ENCODE measurements at places on chromosomes 5 and 9.

- DNase-seq = no peak
Measured at GRCh38 chr9:113468716-113469448, 5.4 kb downstream of the RGS3 start.

GRCh38 chr5:123425431-123425830 is 2.2 kb upstream of the CEP120 start:
- no peak for DNase-seq

- DNase-seq = no peak
Measured at GRCh38 chr5:83864652-83865051, 144.0 kb upstream of the HAPLN1 start.

GRCh38 chr9:109986521-109986991 is 206.6 kb downstream of the PALM2AKAP2 start:
- DNase-seq = no peak

- DNase-seq = no peak
Measured at GRCh38 chr5:168296682-168297081, 5.2 kb downstream of the WWC1 start.

GRCh38 chr5:154109416-154110106 is 70.8 kb downstream of the MFAP3 start:
- no peak for DNase-seq

DNA sequence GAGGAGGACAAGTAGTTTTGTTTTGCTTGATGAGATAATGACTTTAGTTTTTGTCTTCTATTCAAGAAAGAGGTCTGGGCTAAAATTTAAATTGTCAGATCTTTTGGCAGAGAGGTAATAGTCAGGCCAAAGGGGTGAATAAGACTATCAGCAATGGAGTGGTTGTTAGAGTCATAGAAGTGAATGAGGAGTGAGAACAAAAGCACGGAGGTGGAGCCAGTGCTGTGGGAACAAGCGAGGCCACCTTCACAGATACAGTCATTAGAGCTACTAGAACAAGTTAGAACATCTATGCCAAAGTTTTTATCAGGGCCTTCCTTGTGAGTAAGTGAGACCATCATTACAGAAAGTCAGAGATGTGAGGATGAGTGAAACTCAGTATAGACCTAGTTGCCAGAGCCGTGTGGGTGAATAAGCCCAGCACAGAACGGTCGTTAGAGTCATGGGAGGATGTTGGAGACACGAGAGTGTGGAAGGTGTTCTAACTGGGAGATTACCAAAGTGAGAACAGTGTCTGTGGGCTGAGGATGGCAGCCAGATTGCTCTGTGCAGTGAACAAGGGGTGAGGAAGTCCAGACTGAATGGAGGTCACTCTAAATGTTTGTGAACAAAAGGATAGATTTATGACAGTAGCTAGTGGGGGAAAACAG is 135.1 kb downstream of the RPS23 start:
- no peak for DNase-seq

DNA sequence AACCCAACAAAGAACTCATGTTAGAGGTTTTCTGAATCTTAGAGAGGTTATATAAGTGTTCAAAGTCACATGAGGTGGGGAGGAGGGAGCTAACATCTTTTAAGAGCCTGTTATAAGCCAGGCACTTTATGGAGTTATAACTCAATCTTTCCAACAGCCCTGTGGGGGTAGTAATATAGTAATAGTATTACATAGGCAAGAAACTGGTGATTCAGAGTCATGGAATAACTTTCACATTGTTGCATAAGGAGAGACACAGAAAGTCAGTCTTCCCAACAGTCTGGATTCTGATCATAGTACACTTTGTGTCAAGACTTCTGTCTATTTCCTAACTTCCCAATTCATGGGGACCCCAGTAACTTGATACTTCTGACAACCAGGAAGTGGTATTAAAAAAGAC is 89.2 kb downstream of the ACER2 start:
- DNase-seq = no peak

DNA sequence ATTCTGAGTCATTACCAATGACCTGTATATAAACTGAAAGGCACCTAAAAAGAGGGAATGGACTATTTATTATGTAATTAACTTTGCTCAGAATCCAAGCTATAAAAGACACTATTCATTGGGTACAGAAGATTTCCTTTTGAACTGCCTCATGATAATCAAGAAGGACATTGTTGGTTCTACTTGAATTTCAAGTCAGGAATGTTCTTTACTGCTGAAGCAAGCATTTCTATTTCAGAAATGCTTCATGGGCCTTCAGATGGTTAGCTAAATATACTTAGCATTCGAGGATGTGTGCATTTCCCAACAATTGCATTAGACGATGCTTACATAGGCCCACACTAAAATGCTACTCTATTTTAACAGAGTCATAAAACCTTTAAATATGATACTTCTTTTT is 658.2 kb upstream of the DMAC1 start:
- no peak for DNase-seq

GRCh38 chr5:174400461-174400860 is 323.9 kb upstream of the MSX2 start:
- DNase-seq = no peak

DNA sequence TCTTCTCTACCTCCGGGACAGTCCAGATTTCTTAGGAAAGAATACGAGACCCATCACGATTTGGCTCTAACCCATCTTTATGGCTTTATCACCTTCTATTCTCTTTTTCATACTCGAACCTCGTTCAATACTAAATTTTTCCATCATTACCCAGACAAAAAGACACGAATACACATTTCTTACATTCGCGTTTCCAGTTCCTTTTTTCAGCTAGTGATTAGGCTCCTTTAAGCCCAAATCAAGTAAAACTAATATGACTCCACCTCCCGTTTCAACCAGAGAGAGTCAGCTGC is 506 bp downstream of the ZBTB6 start:
- DNase-seq = no peak

DNA sequence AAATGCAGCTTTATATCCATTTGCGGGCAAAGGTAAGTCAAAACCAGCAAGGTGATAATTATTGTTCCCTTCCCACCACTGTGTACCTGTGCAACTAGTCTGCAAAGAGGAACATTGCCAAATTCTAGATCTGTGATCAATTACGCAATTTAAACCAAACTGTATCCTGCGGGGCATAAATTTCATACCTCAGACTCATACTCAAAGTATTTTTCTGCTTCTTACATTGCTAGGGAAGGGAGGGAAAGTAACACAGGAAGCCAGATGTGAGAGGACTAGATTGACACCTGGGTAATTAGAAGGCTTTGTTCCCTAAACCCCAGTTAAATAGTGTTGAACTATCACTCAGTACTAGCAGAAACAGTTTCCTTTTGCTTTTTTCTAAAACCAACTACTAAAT is 240.2 kb upstream of the ZNF608 start:
- DNase-seq = no peak

DNA sequence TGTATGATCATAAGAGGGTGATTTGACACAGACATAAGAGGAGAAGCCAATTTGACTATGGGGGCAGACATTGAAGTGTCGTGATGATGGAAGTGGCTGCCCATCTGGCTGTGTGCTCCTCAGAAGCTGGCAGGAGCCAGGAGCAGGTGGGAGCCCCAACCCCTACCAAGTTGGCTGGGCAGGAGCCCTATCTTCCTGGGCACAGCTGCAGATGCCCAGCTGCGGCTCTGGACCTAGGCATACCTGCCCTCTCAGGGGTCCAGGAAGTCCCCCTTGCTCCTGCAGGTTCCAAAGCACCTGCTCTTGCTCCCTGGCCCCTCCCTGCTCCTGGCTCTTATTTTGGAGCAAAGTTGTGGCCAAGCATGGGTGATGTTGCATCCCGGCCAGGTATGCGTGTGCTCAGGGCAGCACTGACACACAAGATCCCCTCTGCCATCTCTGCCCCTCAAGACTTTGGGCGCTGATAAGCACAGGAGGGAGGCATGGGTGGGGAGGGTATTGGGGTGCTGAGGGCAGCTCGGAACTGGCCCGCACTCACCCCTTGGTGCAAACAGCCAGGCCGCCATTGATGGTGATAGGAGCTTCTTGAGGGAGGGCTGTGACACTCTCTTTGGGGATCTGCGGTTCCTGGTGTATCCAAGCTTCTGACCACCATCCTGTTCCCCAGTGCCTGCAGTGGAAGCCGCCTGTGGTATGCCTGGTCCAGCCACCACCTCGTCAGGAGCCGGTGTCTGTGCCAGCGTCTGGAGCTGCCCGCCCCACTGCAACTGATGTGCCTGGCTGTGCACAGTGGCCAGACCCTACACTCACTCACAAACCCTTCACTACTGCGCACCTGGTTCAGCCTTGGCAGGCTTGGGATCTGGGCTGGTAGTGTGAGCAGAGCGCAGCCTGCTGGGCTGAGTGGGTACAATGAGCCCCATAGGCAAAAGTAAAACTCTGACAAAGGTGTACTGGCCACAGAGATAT is 230.9 kb downstream of the CDH9 start:
- no peak for DNase-seq

GRCh38 chr5:149857499-149857898 is 87.1 kb downstream of the PDE6A start:
- no peak for DNase-seq

- no peak for DNase-seq
Measured at GRCh38 chr5:135195270-135195608, 161.2 kb upstream of the PITX1 start.

- no peak for DNase-seq
Measured at GRCh38 chr9:122904466-122904822, 715 bp downstream of the RC3H2 start.

DNA sequence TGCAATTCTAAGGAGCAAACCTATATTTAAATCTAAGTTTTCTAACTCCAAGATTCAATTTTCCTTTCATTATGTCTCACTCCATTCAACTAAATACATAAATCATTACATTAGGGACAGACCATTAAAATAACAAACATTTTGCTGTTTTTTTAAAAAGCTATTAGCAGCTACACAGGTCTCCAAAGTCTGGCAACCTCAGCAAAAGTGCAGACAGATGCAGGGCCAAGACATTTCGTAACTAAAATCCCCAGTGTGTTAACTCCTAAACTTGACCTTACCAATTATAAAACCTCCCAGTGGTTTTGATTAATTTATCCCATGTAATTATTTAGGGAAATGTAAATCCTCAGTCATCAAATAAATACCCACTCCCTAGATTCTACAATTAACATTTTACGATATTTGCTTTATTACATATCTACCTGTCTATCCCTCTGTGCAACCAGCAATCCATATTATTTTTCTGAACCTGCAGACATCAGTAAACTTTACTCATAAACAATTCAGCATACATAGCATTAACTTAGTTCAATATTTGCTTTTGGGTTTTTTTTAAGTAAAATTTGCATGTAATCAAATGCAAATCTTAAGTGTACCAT is 64.7 kb downstream of the RGS7BP start:
- no peak for DNase-seq

DNA sequence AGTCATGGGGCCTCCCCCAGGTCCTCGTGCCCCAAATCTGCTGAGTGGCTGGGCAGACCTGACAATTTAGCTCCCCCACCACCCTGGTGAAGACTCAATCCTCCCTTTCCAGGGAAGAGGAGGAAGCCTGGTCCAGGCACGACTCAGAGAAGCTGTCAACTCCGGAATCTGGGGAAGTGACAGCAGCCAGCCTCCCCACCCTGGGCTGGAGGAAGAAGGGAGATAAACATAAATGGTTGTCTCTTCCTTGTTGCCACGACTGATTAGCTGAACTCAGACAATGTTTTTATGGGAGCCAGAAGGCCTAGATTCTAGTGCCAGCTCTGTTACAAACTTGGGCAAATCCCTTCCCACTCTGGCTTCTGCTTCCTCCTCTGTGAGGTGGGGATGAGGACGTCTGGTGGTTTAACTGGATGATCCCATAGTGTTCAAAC is 15.4 kb downstream of the CCDC69 start:
- no peak for DNase-seq

DNA sequence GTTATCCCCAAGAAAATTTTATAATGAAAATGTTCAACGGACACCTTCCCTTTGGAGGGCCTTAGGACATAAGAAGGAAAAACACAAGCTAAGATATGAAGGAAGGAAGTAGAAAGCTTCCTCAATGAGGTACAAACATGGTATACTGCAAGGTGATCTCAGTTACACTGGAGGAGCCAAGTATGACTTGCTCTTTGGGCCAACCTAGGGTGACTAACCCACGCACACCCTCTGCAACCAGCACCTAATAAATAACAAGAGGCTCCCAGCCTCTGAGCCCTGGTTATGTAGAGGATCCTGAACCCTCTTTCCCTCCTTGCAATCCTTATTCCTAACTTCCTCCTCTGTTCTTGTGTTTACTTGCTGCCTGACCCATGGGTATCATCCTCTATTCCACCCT is 38.3 kb upstream of the KCNV2 start:
- no peak for DNase-seq

DNA sequence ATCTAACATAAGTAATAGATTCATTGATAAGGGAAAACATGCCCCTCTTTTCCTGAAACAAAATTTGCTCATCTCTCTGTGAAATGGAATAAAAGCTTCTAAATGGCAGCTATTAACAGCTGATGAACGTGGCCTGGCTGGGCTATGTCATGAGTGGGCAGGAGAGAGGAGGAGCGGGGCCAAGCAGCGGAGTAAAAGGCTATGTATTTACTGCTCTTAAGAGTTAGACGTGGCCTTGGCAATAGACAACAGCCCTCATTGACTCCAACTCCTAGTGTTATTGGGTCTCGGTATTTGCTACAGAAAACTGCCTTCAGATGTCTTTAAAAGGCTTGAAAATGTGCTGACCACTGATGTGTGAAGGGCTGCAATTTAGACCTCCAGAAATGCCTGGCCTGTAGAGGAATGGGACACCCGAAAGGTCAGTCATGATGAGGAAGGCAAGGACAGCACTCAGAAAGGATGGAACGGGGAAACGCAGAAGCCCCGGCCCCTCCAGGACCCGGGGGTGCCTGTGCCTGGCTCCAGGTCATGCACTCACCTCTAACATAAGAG is 116.8 kb downstream of the PDZD2 start:
- no peak for DNase-seq

DNA sequence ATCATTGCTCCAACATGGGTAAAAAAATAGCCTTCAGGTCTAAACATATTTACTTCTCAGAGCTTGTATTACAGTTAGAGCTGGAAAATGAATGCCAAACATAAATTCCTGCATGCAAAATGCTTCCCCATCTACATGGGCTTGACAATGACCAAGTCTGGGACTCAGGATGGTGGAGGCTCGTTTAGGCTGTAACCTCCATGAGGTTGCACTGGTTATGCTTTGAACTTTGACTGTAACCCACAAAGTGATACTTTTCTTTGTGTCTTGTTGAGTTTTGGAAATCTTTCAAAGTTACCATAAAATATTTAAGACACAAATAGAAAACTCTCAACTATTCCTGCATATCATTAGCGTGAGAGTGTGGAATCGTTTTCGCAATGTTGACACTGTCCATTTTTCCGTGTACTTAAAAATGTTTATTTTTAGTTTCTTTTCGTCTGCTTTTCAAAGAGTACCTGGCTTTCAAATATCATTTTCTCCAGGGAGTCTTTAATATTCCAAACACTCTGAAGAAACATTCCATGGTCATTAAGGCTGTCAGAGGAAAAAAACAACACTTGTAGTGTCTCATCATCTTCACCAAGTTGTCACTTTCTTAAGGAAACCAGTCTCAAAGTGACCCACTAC is 487.8 kb downstream of the ENC1 start:
- DNase-seq = no peak

All from GM12891 (cell line).